ENCODE measurements at places on chromosomes 5 and 9. TPM values are rescaled to one million over a fixed set of nuclear protein-coding genes. Genes with fewer than 3 reads are reported as not detected.

- H3K27ac ChIP-seq: no peak overlapping the region
- H3K4me3 ChIP-seq: no peak overlapping the region
- H3K4me1 ChIP-seq: no peaks in the 10 kb centered on the region
Observed at GRCh38 chr9:135192686-135193085, 105.2 kb downstream of the OLFM1 start.

DNA sequence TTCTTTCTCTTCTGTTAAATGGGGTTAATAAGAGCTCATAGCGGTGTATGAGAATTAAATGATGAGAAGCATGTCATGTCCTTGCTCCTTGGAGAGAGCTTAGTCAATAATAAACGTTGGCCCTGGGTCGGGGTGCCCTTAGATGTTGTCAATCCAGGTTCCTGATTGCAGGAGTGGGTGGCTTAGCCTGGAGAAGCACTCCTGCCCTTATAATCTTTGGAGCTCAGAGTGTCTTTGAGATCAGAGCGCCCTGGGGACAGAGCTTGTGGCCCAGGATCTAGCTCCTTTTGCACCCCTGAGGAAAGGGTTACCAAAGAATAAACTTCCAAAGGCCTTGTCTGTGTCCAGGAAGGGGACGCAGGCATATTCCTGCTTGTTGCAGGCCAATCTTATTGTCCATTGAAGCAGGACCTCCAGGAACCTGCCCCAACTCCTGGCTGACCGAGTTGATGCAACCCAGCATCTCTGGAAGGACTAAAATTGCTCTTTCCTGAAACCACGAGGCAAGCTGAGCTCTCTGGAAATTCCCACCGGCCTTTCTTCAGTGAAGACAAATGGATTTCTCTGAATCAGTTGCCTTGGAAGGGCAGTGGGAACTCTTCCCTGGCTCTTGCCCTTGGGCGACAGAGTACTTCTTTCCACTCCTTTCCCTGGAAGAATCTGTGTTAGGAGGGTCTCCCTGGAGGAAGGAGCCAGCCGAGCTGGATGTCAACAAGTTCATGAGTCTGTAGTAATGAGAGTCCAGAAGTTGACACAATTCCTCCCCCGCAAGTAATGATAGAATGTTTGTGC lies 6.4 kb upstream of the AMBP start:
- no peaks in the 10 kb centered on the region for H3K4me1 ChIP-seq
- DNase-seq: no peak
- no peaks in the 10 kb centered on the region for H3K27me3 ChIP-seq
- no peak overlapping the region for H3K4me3 ChIP-seq
- no peak overlapping the region for H3K27ac ChIP-seq

- H3K4me1 ChIP-seq: no peaks in the 10 kb centered on the region
- no peaks in the 10 kb centered on the region for H3K36me3 ChIP-seq
- H3K4me3 ChIP-seq: no peak overlapping the region
- H3K27ac ChIP-seq: no peak overlapping the region
Observed at GRCh38 chr9:134483361-134484184, 157.3 kb downstream of the RXRA start.

GRCh38 chr9:126417043-126417442 lies 90.4 kb downstream of the MVB12B start:
- no peaks in the 10 kb centered on the region for H3K27me3 ChIP-seq
- peaks cover 62% of the 10 kb centered on the region for H3K4me1 ChIP-seq
- H3K4me3 ChIP-seq: no peak overlapping the region
- H3K36me3 ChIP-seq: no peaks in the 10 kb centered on the region

DNA sequence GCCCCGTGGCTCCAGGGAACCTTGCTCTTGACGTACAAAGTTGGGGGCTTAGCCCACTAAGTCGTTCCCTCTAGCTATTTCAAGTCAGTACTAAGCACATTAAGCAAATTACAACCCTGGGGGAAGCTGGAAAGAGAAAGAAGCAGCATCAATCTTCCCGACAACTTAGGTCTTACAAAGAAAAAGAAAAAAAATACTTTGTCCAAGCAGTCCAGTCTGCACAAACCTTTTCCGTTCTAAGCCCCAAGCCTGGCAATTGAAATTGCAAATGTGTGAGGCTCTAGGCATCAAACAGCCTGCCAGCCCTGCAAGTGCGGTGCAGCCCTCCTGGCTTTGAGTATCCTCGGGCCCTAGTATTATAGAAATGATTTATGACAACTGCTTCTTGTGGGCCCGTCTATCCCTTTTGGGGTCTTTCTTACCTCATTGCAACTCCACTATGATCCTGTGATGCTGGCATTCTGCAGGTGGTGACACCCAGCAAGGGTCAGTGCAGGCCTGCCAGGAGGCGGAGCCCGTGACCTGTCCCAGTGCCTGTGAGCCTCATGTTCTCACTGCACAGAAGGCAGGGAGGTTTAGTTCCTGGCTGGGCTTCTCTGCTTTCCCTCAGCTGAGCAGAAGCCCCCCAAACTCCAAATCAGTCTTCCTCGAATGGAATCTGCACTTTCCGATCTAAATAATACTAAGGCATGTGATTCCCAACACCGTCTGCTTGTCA lies 232.3 kb upstream of the IRX2 start:
- H3K36me3 ChIP-seq: no peaks in the 10 kb centered on the region
- H3K4me3 ChIP-seq: no peak overlapping the region
- DNase-seq: no peak
- H3K4me1 ChIP-seq: no peaks in the 10 kb centered on the region
- H3K27ac ChIP-seq: no peak overlapping the region

GRCh38 chr5:23631302-23632045 lies 124.1 kb downstream of the PRDM9 start:
- no peaks in the 10 kb centered on the region for H3K27me3 ChIP-seq
- H3K4me3 ChIP-seq: no peak overlapping the region
- no peaks in the 10 kb centered on the region for H3K36me3 ChIP-seq
- H3K4me1 ChIP-seq: no peaks in the 10 kb centered on the region
- H3K27ac ChIP-seq: no peak overlapping the region
- no peak for DNase-seq

The ADAMTS16 gene
- total RNA-seq: 0.14 TPM

DNA sequence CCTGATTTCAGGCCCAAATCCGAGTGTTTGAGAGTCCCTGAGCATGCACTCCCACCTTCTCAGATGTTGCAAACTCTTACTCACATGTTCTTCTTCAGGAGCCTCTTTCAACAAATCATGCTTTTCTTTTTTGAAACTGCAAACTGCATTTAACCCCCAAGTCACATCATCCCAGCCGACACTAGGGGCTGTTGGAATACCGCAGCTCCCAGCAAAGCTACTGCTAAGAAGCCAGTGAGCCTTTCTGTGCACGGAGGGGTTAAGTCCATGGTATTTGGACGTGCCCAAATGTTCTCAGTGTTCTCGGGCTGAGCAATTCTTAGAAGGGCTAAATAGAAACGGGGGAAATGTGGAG lies 282.9 kb downstream of the NFIB start:
- H3K27me3 ChIP-seq: no peaks in the 10 kb centered on the region
- H3K36me3 ChIP-seq: no peaks in the 10 kb centered on the region
- no peak overlapping the region for H3K4me3 ChIP-seq
- H3K4me1 ChIP-seq: no peaks in the 10 kb centered on the region
- peak overlapping the region; percentile 76 for H3K27ac ChIP-seq

GRCh38 chr5:111997711-111998110 lies 240.7 kb upstream of the NREP start:
- H3K4me3 ChIP-seq: no peak overlapping the region
- no peaks in the 10 kb centered on the region for H3K36me3 ChIP-seq
- DNase-seq: no peak
- no peaks in the 10 kb centered on the region for H3K4me1 ChIP-seq
- no peak overlapping the region for H3K27ac ChIP-seq
- no peaks in the 10 kb centered on the region for H3K27me3 ChIP-seq

DNA sequence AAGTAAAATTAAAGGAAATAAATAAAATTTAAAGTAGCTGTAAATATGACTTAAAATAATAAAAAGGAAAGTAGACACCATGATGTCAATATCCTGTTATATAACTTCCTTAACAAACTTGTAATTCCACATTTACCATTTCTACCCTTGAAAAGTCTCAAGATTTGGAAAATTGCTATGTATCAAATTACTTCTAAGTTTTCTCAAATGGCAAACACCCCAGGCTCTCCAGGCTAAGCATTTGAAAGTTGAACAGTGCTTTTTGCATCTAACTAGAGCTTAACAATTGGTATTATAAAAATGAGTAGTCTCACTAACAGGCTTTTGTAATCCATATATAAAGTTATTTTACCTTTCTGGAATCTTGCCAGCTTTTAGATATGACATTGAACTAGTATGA lies 41.5 kb upstream of the MACIR start:
- no peaks in the 10 kb centered on the region for H3K27me3 ChIP-seq
- H3K4me3 ChIP-seq: no peak overlapping the region
- no peaks in the 10 kb centered on the region for H3K4me1 ChIP-seq
- DNase-seq: no peak
- H3K36me3 ChIP-seq: no peaks in the 10 kb centered on the region

DNA sequence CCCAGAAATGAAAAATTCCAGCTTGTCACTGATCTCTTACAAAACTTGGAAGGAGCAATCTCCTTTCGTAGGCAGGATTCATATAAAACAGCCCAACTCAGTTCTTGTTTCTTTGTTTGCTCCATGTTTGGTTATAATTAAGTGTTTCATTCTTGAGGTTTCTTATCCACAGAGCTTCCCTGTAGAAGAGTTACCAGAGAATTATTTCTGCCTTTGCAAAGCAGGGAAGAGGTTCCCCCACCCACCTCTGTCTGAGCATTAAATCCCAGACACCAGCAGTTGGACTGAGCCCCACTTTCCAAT lies 34.1 kb upstream of the RAI14 start:
- H3K27me3 ChIP-seq: no peaks in the 10 kb centered on the region
- no peaks in the 10 kb centered on the region for H3K4me1 ChIP-seq
- no peak overlapping the region for H3K4me3 ChIP-seq
- no peak for DNase-seq
- H3K36me3 ChIP-seq: no peaks in the 10 kb centered on the region

DNA sequence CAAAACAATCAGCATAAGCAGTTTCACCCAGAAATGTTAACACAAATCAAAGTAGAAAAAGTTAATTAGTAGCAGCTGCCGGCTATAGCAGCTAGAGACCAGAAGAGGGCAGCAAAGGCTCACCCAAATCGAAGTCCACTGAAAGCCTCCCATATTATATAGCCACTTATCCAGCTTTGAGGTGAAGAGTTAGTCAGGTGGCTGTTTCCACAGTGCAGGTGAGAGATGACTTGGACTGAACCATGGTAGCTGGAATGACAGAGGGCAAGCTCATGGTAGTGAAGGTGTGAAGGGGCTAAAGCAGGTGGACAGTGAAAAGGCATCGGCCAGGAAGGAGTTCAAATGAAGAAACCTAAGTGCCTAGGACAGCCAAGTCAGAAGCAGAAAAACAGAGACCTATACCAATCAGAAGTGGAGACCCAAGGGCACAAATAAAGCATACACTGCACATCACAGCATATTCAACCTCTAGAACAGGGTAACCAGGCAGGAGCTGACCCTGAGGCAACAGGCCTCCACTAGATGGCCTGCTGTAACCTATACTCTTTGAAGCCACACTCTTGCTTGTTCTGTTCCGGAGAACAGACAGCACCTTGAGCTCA lies 7.2 kb upstream of the RNF38 start:
- no peak overlapping the region for H3K4me3 ChIP-seq
- peak; percentile 54 for DNase-seq
- H3K36me3 ChIP-seq: peaks cover 6% of the 10 kb centered on the region
- H3K27ac ChIP-seq: no peak overlapping the region

- DNase-seq: no peak
- no peaks in the 10 kb centered on the region for H3K27me3 ChIP-seq
- H3K36me3 ChIP-seq: no peaks in the 10 kb centered on the region
- no peak overlapping the region for H3K4me3 ChIP-seq
Observed at GRCh38 chr5:168390491-168390890, 95.8 kb upstream of the RARS1 start.

- no peaks in the 10 kb centered on the region for H3K4me1 ChIP-seq
- no peak overlapping the region for H3K27ac ChIP-seq
- DNase-seq: no peak
- no peak overlapping the region for H3K4me3 ChIP-seq
- no peaks in the 10 kb centered on the region for H3K36me3 ChIP-seq
- no peaks in the 10 kb centered on the region for H3K27me3 ChIP-seq
Observed at GRCh38 chr5:123651234-123651633, 139.3 kb downstream of the CSNK1G3 start.

GRCh38 chr5:56307714-56308333 lies 74.7 kb upstream of the ANKRD55 start:
- no peak overlapping the region for H3K27ac ChIP-seq
- H3K27me3 ChIP-seq: no peaks in the 10 kb centered on the region
- no peaks in the 10 kb centered on the region for H3K36me3 ChIP-seq

DNA sequence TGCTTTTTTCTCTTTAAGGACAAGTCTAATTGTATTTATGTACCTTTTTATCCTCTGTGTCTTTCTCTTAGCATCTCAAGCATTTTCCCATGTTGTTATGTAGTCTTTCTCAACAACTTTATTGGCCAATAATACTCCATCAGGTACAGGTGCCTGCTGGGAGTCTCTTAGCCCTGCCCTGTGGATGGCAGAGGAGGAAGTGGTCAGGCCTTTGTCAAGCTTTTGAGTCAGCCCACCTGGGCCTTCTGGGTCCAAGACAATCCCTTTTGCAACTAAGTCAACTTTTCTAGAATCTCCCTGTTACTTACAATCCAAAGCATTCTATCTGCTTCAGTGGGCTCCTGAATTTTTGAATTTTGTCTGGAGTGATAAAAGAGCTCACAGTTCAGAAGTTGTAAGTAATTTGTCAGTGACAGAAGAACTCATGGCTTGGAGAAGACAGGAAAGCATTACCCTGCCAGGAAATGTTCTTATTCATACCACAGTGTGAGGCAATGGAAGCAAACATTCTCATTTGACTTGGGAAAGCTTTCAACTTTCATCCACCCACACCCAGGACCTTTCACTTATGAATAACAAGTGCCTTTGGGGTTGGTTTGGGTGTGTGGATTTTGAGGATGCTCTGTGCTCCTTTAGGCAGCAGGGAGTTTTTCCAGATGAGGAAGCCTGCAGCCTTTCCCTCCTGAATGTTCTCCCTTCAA lies 200.0 kb upstream of the S1PR3 start:
- H3K27ac ChIP-seq: no peak overlapping the region
- H3K4me1 ChIP-seq: peaks cover 7% of the 10 kb centered on the region
- no peaks in the 10 kb centered on the region for H3K36me3 ChIP-seq
- no peak for DNase-seq

DNA sequence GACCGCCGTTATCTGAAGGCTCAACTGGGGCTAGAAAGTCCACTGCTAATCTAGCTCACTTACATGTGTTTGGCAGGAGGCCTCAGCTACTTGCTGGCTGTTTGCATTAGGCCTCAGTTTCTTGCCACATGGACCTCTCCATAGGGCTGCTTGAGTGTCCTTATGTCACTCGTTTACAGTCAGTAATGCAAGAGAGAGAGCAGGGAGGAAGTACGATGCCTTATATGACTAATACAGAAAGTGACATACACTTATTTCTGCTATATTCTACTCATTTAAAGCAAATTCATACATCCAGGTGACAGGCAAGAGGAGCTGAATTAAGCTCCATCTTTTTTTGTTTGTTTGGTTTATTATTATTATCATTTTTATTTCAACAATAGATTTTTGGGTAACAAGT lies 179.6 kb downstream of the LURAP1L start:
- H3K4me3 ChIP-seq: no peak overlapping the region
- no peaks in the 10 kb centered on the region for H3K27me3 ChIP-seq
- H3K36me3 ChIP-seq: no peaks in the 10 kb centered on the region

The PCDHGC4 gene
- total RNA-seq: 0.19 TPM

- no peaks in the 10 kb centered on the region for H3K27me3 ChIP-seq
- H3K4me3 ChIP-seq: no peak overlapping the region
- no peak for DNase-seq
- H3K36me3 ChIP-seq: no peaks in the 10 kb centered on the region
- H3K27ac ChIP-seq: no peak overlapping the region
- no peaks in the 10 kb centered on the region for H3K4me1 ChIP-seq
Observed at GRCh38 chr9:117164512-117164911, 250.3 kb downstream of the ASTN2 start.

GRCh38 chr5:16456103-16456832 lies 9.3 kb downstream of the ZNF622 start:
- no peak overlapping the region for H3K27ac ChIP-seq
- H3K4me3 ChIP-seq: no peak overlapping the region
- peak; percentile 37 for DNase-seq
- H3K27me3 ChIP-seq: no peaks in the 10 kb centered on the region

The TERT gene
- 3.4 TPM for total RNA-seq
